ENCODE measurements at places on chromosomes 13 and 19.

GRCh38 chr13:72198967-72199560, 332.1 kb upstream of the DACH1 start:
- DNase-seq, result no peak

GRCh38 chr19:41373993-41374392, 2.3 kb upstream of the TMEM91 start:
- no peak for DNase-seq

- no peak for DNase-seq
These were observed 7.3 kb upstream of the INSR start for GRCh38 chr19:7301525-7301924.

DNA sequence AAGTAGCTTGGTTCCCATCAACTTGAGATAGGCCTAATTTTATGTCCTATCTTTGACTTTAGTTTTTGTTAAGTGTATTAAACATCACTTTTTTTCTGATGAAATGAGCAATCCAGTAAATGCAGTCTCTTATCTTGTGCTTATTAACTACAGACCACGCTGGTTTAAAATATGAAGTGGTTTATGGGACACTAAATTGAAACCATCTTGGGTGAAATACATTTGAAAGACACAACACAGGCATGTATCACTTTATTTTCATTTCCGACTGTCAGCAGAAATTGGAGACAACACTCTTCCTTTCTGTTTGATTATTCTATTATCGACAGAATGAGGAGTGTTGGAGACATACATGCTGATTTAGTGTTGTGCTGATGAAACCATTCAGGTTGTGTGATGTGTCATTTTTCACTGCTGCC, 447.7 kb downstream of the GPC6 start:
- DNase-seq, result no peak

DNA sequence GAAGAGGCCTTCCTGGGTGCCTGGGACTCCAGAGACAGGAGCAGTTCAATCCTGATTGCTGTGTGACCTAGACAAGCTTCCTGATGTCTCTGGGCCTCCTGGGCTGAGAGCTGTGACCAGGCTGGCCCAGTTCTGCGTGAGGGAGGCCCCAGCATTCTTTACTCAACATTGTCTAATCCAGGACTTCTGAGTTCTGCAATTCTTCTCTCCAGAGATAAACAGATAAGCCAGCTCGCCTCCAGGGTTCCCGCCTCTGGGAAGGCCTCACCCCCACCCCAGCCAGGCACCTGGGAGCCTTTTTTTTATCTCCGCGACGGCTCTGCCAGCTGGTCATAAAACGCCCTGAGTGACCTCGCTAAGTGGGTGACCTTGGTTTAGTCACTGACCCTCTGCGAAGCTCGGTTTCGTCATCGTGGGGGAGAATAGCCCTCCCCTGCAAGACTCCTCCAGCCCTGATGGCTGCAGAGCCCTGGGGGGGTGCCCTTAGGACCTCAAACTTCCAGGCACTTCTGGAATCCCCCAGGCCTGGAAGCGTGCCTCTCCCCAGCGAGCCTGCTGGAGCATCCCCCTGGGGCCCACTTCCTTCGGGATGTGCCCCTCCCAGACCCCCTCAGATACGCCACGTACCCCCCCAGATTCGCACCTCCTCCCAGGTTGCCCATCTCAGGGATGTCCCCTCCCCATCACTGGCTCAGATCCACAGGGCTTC, 1.9 kb downstream of the SULT2B1 start:
- no peak for DNase-seq

GRCh38 chr19:7265963-7266362, 28.3 kb downstream of the INSR start:
- DNase-seq, result no peak

- no peak for DNase-seq
These were observed 23.1 kb upstream of the TNFSF14 start for GRCh38 chr19:6693056-6693471.

GRCh38 chr19:7670150-7670783, 1.4 kb downstream of the RETN start:
- DNase-seq, result no peak

DNA sequence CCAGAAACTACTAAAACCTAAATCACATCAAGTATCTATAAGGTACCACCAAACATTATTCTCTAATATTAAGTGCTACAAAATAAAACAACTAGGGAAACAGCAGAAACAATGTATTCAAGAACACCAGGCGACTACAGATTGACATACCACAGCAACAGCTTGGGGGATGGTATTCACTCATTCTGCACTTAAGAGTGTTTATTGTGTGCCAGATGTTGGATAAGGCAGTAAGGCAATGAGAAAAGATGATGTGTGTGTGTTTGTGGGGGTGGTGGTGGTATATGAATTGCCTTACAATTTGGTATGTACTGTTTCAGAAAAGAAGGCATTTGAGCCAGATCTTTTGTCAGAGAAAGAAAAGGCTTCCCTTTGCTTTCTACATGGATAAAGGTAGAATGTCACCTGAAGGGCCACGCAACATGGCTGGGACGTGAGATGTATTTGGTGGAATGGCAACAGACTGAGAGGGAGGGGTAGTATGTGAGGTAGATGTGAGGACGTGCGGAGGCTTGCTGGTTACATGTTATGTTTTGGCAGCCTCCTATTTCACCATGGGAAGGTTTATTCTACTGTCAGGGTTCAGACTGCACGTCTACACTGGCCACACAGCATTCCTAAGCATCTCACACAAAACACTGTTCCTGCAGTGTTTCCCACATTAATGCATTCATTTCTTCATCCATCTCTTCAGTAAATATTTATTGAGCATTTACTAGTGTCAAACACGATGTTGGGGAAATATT, 300.7 kb downstream of the KLF12 start:
- DNase-seq, result no peak

DNA sequence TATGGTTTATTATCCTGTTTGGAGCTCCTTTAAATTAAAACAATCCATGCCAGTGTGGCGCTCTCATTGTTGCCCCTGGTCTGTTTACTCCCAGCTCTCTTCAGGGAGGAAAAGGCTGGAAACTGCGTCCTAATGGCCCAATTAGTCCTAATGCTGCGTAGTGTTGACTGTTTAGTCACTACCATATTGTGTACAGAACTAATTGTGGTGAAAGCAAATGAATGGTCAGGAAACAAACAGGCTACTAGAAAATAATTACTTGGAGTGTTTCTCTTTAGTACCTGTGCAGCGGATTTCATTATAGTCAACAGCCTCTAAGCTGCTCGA, 54.5 kb upstream of the MTIF3 start:
- DNase-seq, result no peak

- no peak for DNase-seq
These were observed 129.5 kb upstream of the MCF2L start for GRCh38 chr13:112839356-112840105.

GRCh38 chr19:44554641-44555246, 25.3 kb upstream of the CEACAM20 start:
- DNase-seq, result no peak

DNA sequence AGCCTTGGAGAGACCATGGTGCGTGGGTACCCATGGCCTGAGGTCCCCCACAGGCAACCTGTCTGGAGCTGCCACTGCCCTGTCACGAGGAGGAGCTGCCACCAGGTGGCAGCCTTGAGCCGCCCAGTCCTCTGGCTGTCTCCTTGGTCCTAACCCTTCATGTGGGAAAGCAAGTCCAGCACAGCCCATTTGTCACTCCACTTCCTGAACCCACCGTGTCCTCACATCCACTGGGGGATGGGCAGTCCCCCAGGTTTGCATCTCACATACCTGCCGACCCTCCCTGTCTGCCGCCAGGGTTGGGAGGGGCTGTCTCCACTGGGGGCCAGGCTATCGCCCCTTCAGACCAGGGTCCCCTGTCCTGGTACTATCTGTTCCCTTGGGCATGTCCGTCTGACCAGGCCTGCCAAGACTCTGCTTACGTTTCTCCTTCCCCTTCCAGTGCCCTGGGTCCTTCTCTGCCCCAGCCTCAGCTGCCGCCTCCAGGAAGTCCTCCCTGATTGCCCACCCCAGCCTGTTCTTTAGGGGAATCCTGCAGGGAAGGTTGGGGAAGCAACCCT, 4.5 kb downstream of the FAM174C start:
- DNase-seq, result no peak

- no peak for DNase-seq
These were observed 34.5 kb downstream of the SOX21 start for GRCh38 chr13:94677799-94678198.

DNA sequence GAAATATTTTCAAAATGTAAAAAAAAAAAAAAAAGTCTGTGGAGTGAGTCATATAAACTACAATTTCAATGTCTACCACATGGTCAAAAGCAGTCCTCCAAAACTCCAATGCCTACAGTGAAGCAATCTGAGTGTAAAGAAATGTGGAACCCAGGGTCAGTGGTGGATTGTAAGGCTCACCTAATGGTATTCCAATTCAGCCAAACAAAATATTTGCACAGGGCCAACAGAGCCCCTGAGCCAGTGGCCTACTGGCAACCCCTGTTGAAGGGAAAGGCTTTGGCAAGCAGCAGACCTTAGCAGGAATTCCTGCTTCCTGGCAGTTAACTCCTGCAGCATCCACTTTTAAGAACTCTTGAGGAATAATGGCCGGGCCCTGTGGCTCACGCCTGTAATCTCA, 3.4 kb downstream of the DNMT1 start:
- DNase-seq, result no peak

- DNase-seq, result no peak
These were observed 37.3 kb upstream of the GTF2F2 start for GRCh38 chr13:45082964-45083363.

DNA sequence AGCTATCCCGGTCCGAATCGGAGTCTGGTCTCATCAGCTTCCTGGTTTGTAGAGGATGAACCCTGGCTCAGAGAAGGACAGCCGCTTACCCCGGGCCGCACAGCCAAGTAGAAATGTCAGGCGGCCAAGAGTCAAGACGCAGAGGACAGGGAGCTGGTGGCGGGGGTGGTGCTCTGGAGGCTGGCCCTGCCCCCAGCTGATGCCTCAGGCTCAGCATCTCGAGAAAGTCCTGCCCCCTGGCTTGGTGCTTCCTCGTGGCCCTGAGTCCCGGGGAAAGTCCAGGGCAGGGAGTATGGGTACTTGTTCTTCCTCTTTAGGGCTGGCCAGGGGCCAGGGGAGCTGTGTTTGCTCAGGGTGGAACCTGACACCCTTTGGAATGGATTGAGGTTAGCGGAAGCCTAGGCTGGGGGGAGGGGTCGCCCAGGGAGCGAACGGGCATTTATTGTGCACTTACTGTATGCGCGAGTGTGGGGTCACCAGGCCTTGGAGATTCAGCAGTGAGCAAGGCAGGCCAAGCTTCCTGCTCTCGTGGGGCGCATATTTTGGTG, 2.2 kb downstream of the TJP3 start:
- no peak for DNase-seq

- DNase-seq, result no peak
These were observed 2.3 kb upstream of the NBEA start for GRCh38 chr13:34939771-34940170.

DNA sequence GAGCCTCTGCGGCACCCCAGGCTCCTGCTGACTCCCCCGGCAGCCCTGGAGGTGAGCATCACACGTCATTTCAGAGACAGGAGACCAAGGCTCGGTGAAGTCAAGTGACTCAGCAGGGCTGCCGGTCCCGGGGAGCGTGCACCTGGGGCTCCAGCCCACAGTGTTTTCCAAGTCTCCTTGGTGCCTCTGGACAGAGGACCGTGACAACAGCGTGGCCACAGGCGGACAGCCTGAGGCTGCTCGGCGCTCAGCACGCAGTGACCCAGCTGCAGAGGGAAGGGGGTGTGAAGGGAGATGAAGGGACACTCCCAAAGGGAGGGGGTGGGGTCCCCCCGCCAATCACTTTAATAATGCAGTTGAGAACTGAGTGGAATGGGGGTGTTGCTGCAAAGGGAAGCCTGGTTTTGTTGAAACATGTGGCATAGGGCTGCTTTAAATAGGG, 17.5 kb upstream of the ASPDH start:
- no peak for DNase-seq

DNA sequence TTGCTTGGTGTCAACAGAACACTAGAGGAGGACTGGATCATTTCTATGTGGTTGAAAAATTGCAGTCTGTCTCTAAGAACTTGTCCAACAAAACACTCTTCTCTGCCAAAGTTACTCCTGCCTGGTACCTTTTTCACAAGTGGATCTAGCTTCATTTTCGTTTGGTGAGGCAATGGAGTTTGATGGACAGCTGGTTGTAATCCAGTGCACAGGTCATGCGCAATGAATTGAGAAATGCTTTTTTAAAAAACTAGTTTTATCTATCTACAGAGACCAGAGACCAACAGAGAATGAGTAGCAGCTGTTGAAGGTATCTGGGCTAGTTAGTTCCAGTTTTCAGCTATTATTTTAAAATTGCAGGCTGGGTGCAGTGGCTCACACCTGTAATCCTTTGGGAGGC, 12.0 kb upstream of the KBTBD6 start:
- DNase-seq, result no peak

DNA sequence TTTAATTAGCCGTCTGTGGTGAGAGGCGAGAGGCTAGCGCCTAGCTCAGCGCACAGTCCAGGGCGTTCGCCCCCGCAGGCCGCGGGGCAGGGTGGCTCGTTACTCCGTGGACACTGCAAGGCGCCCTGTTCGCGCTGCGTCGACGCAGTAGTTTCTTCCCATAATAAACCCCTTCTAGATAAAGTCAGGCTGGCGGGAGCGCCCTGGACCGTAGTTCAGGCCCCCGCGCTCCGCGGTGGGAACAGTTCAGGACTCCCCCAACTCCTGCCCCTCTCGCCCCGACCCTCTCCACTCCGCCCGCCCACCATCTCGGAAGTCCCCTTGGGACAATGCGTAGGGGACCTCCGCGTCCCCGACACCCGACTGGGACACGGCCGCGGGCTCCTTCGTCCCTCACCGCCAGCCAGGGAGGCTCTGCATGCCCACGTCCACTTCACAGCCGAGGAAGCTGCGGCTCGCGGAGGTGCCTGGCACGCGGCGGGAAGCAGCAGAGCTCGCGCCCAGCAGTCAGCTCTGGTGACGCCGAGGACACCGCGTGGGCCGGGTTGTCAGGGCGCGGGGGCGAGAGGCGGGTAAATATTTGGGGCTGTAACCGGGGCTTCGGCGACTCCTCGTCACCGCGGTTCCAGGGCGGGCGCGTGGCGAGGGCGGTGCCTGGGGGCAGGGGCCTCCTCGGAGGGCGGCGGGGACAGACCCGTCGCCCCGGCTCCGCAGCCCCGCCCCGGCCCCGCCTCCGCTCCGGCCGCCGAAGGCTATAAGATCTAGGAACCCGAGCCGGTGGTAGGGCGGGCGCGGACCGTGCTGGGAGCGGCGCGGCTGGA, at the start of gene RGCC:
Gene RGCC (plus strand): TSS at position 783 of the 821 bp plus-strand sequence. CDS start 158 bp downstream, outside the sequence.
- no peak for DNase-seq

- DNase-seq, result no peak
These were observed 2.8 kb upstream of the ICAM1 start for GRCh38 chr19:10268071-10268470.

DNA sequence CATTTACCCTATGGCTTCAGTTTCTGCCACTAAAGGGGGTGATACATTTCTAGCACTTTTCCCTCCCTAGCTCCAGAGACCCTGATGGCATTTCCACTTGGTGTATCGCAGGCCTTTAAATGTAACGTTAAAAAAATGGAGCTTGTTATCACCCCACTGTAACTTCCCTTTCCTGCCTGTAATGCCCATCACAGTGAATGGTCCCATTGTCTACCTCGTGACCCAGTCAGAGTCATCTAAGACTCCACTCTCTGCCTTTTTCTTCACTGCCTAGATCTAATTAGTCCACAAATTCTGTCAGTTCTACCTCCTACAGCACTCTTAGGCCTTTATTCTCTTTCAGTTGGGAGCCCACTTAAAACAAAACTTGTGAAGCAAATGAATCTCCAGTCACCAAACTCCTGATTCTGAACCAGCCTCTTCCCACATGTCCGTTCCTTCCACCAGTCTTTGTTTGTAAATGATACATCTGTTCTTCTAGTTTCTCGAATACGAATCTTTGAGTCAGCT, 64.8 kb downstream of the NHLRC3 start:
- no peak for DNase-seq

Data from cortex of kidney (tissue), 1 donor.